ENCODE measurements at places on chromosomes 7 and 10. TPM values are rescaled to one million over a fixed set of nuclear protein-coding genes. Genes with fewer than 3 reads are reported as not detected.

The URGCP gene
- 39.3 TPM for total RNA-seq

The FRMD4A gene
- total RNA-seq, result 103 TPM

The ERLIN1 gene
- 37.0 TPM for total RNA-seq

The ASIC3 gene
- total RNA-seq, result 4.4 TPM

The FOXI2 gene
- not detected for total RNA-seq

The CABCOCO1 gene
- total RNA-seq, result 2.5 TPM

The ICA1 gene
- 12.9 TPM for total RNA-seq

The CUBN gene
- 14.3 TPM for total RNA-seq
